Nucleus accumbens (tissue), 56 donors: ENCODE measurements at places on chromosomes 12 and 14.

DNA sequence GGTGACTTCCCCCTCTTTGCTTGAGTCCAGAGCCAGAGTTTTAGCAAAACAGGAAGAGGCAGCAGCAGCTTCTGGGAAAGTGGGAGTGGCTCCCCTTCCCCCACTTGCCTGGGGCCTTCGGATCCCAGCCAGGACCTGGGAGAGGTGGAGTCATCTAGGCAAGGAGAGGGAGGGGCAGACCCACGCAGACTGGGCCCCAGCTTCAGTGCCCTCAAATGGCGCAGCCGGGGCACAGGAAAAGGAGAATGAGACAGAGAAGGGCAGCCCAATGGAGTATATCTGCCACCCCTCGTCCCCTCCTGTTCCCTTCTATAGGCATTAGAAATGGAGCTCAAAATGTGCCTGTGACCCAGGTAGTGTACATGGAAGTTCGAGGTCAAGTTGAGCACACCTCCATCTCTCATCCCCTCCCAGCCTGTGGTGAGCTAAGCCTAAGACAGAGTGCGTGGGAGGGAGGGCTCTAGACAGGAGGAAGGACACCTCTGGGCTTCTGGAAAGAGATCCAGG, 9.3 kb upstream of the HDAC7 start:
- no peak for DNase-seq

GRCh38 chr14:100549834-100550625, 37.2 kb downstream of the BEGAIN start:
- DNase-seq = no peak

DNA sequence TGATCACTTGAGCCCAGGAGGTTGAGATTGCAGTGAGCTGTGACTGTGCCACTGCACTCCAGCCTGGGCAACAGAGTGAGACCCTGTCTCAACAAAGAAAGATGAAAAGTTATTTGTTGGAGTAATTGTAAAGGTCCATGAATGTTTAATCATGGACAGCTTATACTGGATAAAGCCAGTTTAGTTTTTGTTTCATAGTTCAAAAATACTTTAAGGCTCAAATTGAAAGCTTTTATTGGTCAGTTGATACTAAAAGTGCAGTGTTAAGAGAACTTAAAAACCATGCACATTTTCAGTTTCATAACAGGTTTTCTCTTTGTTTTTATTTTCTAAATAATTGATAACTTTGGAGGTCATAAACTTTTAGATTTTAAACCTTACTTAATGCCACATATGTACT, 108.4 kb downstream of the MON2 start:
- DNase-seq = no peak

DNA sequence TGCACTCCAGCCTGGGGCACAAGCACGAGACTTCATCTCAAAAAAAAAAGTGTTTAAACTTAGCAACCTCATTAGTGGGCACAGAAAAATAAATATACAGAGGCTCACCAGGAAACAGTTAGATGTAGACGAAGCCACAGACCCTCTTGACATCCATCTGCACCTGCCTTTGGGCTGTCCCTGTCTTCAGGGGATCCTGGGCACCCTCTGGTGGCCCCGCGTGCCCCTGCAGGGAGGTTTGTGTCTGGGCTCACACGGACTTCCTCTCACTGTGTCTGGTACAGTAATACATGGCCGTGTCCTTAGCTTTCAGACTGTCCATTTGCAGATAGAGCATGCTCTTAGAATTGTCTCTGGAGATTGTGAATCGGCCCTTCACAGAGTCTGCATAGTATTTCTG, 916.5 kb downstream of the TMEM121 start:
- DNase-seq = no peak

- DNase-seq = no peak
Observed at GRCh38 chr12:90028635-90029051, 320.0 kb upstream of the ATP2B1 start.

GRCh38 chr12:57188090-57188425, 28.5 kb upstream of the NXPH4 start:
- no peak for DNase-seq

DNA sequence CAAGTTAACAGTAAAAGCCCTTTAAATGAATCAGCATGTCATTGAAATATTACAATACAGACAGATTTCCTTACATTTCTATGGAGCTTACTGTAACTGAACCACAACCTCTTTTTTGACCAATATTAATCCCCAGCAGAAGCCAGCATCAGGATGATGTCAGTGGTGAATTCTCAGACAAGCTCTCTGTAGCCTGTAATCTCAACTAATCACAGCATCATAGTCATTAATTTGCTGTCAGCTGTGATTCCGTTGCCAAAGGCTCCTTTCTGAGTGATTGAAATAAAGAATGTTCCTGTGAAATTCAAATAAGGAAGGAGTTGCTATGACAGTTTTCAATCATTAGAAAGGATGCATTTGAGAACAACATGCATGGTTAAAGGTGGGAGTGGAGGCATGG, 323.1 kb downstream of the PDZRN4 start:
- DNase-seq = no peak

- DNase-seq = no peak
Observed at GRCh38 chr14:55351111-55351510, 60.5 kb downstream of the ATG14 start.

DNA sequence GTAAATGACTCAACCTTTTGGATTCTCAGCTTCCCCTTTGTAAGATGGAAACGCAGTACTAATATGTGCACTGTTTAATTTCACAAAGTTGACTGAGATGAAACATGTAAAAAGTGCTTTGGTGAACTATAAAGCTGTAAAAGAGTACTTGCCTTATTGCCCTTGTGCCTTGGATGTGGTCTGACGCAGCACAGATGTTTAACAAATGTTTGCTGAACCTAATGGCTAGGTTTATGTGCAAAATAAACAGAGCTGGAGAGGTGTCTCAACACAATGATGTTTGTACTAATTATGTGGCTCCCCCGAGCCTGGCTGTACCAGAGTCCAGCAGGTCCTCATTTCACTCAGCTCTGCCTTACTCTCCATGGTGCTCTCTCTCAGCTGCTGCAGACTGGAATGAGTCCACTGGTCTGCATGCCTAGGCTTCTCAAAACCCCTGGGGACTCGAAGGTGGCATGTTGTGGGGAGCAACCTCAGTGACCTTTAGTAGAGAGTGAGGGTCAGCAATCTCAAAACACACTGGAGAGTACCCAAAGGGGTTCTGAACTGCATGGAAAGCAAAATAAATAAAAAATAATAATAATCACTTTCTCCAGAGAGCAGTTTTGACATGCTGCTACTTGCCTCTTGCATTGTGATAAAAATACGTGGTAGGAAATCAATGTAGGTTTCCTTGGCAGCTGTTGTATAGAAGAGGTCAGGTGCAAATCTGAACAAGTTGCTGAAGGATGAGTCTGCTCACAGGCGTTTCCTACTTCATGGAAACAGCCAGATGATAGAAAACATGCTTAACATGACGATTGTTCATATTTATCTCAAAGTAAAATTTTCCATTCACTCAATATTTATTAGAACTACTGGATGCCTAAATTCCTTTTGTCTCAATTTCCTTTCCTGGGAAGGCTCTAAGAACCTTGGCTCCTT, 8.5 kb upstream of the AMIGO2 start:
- DNase-seq = no peak

DNA sequence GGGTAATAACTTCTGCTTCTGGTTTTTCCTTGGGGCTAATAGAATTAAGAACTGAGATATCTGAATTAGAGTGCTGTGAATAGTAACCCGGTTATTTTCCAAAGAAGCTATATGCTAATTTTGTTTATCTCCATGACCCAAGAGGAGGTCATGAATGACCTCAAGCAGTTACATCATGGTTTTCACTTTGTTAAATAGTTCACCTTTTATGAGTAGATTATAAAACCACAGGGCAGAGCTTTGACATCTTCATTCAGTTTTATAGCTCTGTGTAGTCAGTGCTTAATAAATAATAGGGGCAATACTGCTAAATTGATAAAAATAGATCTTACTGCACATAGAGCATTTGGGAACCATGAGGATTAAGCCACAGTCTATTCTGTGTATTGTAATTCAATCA, 462.2 kb downstream of the LRIG3 start:
- DNase-seq = no peak

DNA sequence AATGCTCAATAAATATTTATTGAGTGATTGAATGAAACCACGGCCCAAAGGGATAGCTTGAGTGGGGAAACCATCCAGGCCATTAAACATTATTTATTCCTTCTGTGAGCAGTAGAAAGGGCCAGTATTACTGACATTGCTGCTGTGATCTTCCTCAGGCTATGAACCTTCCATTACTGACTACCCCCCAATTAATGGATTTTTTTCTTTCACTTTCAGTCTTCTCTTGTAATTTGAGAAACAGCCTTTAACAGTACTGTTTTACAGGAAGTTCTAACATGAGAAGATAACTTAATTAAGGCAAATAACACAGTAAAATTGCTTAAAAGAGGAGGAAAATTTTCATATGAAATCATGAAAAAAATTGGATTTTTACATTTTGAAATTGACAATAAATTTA, 629.5 kb downstream of the TRHDE start:
- DNase-seq = no peak

DNA sequence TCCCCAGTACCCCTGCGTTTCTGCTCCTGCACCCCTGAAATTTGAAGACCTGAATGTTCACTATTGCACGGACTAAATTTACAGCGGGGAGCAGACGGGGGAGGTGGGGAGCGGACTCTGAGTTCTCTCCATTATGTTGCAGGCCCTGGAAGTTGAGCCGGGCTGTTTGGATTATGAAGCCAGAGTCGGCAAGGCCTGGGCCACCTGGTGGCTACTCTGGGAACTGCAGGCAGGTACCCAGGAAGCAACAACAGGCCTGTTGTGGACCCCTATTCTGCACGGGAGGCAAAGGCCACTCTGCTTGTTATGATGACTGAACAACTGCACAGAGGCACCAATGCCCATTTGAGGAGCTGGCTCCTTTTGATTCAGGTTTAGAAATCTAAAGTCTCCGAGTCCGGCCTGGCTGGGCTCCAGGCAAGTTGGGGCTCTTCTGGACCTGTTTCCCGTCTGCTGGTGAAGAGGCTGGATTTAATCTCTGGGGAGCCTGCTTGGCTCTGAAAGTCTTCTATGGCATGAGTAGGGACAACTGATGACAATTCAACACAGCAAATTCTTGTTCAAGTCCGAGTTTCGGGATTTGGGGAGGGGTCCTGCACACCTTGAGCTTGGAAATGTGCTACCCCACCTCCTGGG, 34.1 kb upstream of the FAM181A start:
- peak; percentile 20 for DNase-seq

DNA sequence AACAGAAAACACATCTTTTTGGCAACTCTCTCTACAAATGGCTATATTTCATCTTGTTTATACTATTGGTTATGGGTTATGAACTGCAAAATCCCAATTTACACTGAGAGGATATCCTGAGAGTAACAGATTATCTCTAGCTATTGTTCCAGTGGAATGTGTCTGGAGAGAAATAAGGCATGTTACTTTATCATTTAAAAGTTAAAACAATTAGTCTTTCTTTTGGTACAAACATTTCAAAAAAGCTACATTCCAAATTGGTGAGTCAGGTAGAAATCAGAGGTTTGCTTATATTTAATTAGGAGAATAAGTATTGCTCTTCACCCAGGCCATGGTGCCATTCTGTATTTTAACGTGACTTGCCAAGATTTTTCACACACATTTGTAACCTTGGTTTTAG, 411.6 kb downstream of the CCER1 start:
- no peak for DNase-seq

- no peak for DNase-seq
Observed at GRCh38 chr12:114408471-114408885, 2.5 kb upstream of the TBX5 start.

GRCh38 chr12:122226366-122227125, 694 bp upstream of the DIABLO start:
- DNase-seq = no peak

GRCh38 chr14:57382283-57382682, 8.1 kb upstream of the NAA30 start:
- DNase-seq = no peak

- no peak for DNase-seq
Observed at GRCh38 chr12:93676408-93677194, 574 bp upstream of the CRADD start.

GRCh38 chr12:116244474-116245090, 32.9 kb downstream of the MED13L start:
- no peak for DNase-seq

DNA sequence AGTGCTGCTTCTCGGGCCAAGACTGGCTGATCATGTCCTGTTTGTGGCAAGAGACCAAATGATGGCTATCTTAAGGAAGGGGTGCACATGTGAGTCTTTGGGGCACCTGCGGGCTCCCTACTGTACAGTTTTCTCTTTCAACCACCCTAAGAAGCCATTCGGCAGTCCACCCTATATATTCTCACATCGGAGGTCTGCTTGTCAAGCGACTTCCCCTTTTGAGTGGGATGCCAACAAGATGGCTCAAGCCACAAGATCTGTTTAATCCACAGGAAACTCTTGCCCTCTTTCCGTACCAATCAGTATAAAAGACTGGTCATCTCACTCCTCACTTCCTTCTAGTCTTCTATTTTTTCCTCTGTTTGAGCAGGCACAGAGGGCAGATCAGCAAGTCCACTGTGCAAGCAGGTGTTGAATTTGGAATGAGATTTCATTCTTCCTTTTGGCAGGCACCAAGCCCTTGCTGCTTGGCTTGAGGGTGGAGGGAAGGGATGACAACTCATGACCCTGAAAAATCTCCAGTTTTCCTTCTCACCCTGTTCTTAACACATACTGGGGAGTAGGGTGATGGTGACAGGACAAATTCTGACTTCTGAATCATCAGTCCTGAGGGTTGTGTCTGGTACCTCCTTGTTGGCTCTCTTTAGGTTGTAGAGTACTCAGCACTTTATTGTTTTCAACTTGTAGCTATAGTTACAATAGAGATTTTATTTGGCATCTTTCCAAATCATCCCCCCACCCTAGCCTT, 17.6 kb downstream of the LACRT start:
- DNase-seq = no peak

DNA sequence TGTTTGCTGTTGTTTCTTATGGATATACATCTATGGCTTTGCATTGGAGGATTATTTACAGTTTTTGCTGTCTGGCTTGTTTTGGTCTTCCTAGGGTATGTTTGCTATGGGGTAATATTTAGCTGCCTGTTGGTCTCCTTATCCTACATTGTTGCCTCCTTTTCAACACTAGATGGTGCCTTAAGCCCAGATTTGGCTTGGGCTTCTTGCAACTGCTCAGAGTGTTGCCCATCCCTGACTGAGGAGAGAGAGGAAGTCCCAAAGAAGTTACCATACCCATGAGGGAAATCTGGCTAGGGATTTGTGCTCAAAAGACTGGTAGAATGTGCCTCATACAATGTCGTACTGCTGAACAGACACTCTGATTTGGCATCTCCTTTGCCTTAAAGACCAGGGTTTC, 94.6 kb upstream of the MUCL1 start:
- no peak for DNase-seq
